ENCODE measurements at places on chromosomes 6 and 20. TPM values are rescaled to one million over a fixed set of nuclear protein-coding genes. Genes with fewer than 3 reads are reported as not detected.
A peak's percentile ranks its signal among the peaks of the same experiment; 100 is the strongest.

GRCh38 chr20:44405257-44405656 is 49.8 kb downstream of the HNF4A start:
- no peak for DNase-seq
- H3K27ac ChIP-seq, result no peak overlapping the region
- H3K36me3 ChIP-seq, result no peaks in the 10 kb centered on the region
- no peak overlapping the region for H3K4me3 ChIP-seq

DNA sequence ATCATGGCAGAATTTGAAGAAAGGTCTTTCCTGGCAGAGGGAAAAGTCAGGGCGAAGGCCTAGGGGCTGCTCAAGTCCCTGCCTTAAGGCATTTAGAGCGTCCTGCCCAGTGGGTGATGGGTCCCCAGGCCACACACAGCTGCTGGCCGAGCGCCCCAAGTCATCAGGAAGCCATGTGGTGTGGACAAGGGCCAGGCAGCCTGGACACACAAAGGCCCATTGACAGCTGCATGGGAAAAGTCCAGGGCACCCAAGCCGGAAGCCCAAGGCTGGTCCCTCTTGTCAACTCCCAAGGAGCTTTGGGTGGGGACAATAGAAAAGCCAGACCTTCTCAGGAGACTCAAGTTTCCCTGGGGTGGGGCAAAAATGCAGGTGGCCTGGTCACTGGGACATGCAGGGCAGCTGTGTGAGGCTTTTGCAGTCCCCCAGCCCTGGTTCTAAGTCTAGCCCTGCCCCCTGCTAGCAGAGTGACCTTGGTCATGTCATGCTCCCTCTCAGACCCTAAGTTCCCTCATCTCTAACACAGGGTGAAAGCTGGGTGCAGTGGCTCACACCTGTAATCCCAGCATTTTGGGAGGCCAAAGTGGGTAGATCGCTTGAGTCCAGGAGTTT is 44.3 kb upstream of the PTGIS start:
- peaks cover 20% of the 10 kb centered on the region for H3K4me1 ChIP-seq
- H3K4me3 ChIP-seq, result no peak overlapping the region
- no peak overlapping the region for H3K27ac ChIP-seq
- no peaks in the 10 kb centered on the region for H3K36me3 ChIP-seq
- DNase-seq, result no peak
- H3K27me3 ChIP-seq, result peaks cover 13% of the 10 kb centered on the region

DNA sequence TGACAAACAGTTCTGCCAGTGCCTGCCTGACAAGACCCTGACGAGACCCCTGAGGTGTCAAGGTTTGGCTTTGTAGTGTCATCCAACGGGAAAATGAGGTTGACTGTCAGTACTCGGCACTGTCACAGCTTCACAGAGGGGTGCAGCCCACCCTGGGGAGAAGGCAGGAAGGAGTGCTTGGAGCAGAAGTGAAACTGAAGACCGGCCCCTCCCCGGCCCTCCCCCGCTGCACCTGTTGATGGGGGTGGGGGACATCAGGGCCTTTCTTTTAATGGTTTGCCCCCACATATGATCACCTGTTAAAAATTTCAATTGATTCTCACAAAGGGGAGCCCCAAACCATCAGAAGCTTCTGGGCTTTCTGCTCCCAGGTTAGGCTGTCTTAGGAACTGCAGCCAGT is 6.8 kb downstream of the PMEPA1 start:
- H3K4me3 ChIP-seq, result no peak overlapping the region
- no peaks in the 10 kb centered on the region for H3K36me3 ChIP-seq
- H3K4me1 ChIP-seq, result peaks cover 28% of the 10 kb centered on the region
- peaks cover 7% of the 10 kb centered on the region for H3K27me3 ChIP-seq
- DNase-seq, result no peak

- no peak overlapping the region for H3K4me3 ChIP-seq
- no peak overlapping the region for H3K27ac ChIP-seq
- no peak for DNase-seq
- H3K27me3 ChIP-seq, result no peaks in the 10 kb centered on the region
Observed at GRCh38 chr6:94127716-94128115, 708.4 kb upstream of the EPHA7 start.

- H3K27ac ChIP-seq, result no peak overlapping the region
- peaks cover 13% of the 10 kb centered on the region for H3K4me1 ChIP-seq
- no peak for DNase-seq
- H3K27me3 ChIP-seq, result peaks cover 18% of the 10 kb centered on the region
- peaks cover 4% of the 10 kb centered on the region for H3K36me3 ChIP-seq
Observed at GRCh38 chr6:132359886-132360285, 41.4 kb downstream of the MOXD1 start.

DNA sequence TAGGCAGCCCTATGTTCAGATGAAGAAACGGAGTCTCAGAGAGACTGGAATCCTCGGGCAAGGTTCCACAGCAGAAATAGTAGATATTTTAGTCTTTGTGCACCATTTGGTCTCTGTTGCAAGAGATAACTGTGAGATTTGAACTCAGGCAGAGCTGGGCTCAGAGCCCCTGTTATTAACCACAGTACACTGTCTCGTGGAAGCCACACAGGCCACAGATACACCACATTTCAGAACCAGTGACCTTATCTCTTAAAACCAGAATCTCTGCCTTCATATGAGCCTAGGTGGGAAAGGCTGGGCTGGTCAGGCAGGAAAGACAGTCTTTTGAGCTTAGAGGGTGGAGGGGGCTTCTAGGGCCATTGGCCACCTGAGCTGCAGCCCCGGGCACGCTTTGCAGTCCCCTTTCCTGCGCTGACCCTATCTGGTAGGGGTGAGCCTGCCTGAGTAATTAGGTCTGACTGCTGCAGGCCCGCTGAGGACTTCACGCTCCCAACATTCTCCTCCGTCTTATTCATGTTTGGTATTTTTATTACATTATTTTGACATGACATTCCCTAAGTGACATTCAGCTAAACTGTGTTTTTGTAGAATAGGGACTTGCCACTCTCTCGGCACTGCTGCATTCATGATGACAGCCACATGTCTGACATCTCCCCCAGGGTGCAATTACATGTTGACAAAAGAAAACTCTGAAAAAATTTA is 71.1 kb downstream of the KCNB1 start:
- H3K36me3 ChIP-seq, result no peaks in the 10 kb centered on the region
- no peak for DNase-seq
- no peak overlapping the region for H3K27ac ChIP-seq
- peaks cover 17% of the 10 kb centered on the region for H3K27me3 ChIP-seq
- no peak overlapping the region for H3K4me3 ChIP-seq

- H3K27ac ChIP-seq, result no peak overlapping the region
- no peak for DNase-seq
- no peaks in the 10 kb centered on the region for H3K36me3 ChIP-seq
- no peak overlapping the region for H3K4me3 ChIP-seq
Observed at GRCh38 chr6:154406301-154406700, 49.7 kb upstream of the IPCEF1 start.

LY86 gene
- not detected for total RNA-seq

CLPSL1 gene
- not detected for total RNA-seq

DNA sequence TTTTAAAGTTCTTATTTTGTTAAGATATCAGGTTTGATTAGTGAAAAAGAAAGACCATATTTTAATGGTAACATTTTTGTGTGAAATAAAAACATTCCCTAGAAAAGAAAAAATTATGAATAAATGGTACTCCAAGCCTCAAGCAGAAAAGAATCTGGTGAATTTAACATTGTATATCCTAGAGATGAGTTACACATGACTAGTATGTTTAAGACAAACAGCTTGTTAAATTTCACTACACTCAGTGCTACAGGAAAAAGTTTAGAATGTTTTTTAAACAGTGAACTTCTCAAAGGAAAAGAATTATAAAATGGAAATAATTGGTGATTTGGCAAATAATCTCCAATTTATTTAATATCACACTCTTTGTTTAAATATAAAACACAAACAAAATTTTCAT is 222.7 kb upstream of the MCHR2 start:
- peaks cover 2% of the 10 kb centered on the region for H3K27me3 ChIP-seq
- no peaks in the 10 kb centered on the region for H3K4me1 ChIP-seq
- no peak for DNase-seq
- H3K27ac ChIP-seq, result no peak overlapping the region

CDK19 gene
- total RNA-seq, result 11.8 TPM

PROKR2 gene
- not detected for total RNA-seq

GSTA2 gene
- total RNA-seq, result not detected

DNA sequence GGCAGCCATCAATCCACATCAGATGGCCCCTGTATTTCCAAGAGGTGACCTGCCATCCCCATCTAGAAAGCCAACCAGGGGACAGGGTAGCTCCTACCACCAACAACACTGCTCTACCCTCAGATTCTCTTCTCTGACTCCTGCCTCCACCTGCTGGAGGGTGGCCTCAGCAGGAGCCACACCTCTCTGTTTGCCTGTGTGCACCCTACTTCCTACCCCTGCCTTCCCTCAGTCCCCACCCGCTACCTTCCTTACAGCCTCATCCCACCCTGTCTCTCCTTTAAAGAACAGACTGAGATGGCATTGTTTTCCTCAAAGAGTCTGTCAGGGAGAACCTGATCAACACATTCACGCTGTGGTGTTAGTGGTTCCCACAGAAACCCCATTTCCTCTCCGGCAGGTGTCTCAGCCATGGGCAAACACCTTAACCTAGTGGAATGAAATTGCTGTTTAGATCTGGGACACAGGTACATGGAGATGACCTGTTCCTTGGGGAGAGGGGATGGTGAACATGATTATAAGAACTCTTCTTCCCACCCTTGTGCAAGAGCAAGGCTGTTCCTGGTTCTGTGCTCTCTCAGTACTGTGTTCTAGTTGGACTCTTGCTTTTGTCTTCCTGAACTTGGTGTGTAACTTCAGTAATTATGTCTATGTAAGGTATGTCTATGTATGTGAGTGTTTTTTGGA is 1.8 kb downstream of the ENTPD6 start:
- peak overlapping the region; percentile 63 for H3K27ac ChIP-seq
- H3K4me3 ChIP-seq, result peak overlapping the region; percentile 89
- H3K36me3 ChIP-seq, result peaks cover 2% of the 10 kb centered on the region
- H3K4me1 ChIP-seq, result peaks cover 41% of the 10 kb centered on the region
- DNase-seq, result peak; percentile 25
- no peaks in the 10 kb centered on the region for H3K27me3 ChIP-seq

DNA sequence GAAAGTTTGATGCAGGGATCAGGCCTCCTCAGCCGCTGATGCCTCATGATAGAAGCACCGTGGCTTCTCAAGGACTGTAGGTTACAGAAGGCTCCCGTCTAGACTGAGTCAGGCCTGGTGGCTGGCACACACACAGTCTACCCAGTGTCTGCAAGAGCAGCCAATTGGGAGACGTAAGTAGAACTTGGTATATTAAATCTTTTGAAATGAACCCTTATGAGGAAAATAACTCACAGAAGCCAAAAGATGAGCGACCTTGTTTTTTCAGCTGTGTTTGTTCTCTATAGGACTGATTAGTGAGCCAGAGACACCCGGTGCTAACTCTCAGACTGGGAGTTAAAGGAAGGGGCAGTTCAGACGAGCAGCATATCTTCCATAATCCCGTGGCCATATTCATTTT is 5.9 kb upstream of the PDE10A start:
- no peak overlapping the region for H3K27ac ChIP-seq
- DNase-seq, result no peak
- H3K4me3 ChIP-seq, result no peak overlapping the region
- H3K4me1 ChIP-seq, result no peaks in the 10 kb centered on the region
- no peaks in the 10 kb centered on the region for H3K36me3 ChIP-seq
- peaks cover 22% of the 10 kb centered on the region for H3K27me3 ChIP-seq

HLA-DQA1 gene
- total RNA-seq, result 3.9 TPM

GRCh38 chr6:68197356-68197755 is 437.7 kb upstream of the ADGRB3 start:
- DNase-seq, result no peak
- H3K4me1 ChIP-seq, result no peaks in the 10 kb centered on the region
- H3K36me3 ChIP-seq, result no peaks in the 10 kb centered on the region
- H3K27ac ChIP-seq, result no peak overlapping the region

- peaks cover 14% of the 10 kb centered on the region for H3K4me1 ChIP-seq
- peaks cover 53% of the 10 kb centered on the region for H3K27me3 ChIP-seq
- no peaks in the 10 kb centered on the region for H3K36me3 ChIP-seq
- H3K27ac ChIP-seq, result no peak overlapping the region
Observed at GRCh38 chr20:49768204-49769047, 44.2 kb upstream of the SLC9A8 start.

- no peak overlapping the region for H3K4me3 ChIP-seq
- peaks cover 18% of the 10 kb centered on the region for H3K36me3 ChIP-seq
- DNase-seq, result no peak
- H3K27me3 ChIP-seq, result no peaks in the 10 kb centered on the region
Observed at GRCh38 chr6:143426026-143426425, 24.5 kb downstream of the ADAT2 start.

- H3K27me3 ChIP-seq, result no peaks in the 10 kb centered on the region
- peaks cover 64% of the 10 kb centered on the region for H3K4me1 ChIP-seq
- peak overlapping the region; percentile 99 for H3K27ac ChIP-seq
- peak overlapping the region; percentile 88 for H3K4me3 ChIP-seq
- H3K36me3 ChIP-seq, result peaks cover 53% of the 10 kb centered on the region
Observed at GRCh38 chr20:38032585-38033329, 499 bp downstream of the TTI1 start.

LPA gene
- not detected for total RNA-seq

C6orf141 gene
- 0.43 TPM for total RNA-seq

GRCh38 chr6:155185544-155185943 is 78.3 kb upstream of the CLDN20 start:
- H3K36me3 ChIP-seq, result no peaks in the 10 kb centered on the region
- DNase-seq, result peak; percentile 16
- peak overlapping the region; percentile 46 for H3K4me3 ChIP-seq
- peak overlapping the region; percentile 94 for H3K27ac ChIP-seq
- no peaks in the 10 kb centered on the region for H3K27me3 ChIP-seq

SDHAF4 gene
- 18.9 TPM for total RNA-seq

DNA sequence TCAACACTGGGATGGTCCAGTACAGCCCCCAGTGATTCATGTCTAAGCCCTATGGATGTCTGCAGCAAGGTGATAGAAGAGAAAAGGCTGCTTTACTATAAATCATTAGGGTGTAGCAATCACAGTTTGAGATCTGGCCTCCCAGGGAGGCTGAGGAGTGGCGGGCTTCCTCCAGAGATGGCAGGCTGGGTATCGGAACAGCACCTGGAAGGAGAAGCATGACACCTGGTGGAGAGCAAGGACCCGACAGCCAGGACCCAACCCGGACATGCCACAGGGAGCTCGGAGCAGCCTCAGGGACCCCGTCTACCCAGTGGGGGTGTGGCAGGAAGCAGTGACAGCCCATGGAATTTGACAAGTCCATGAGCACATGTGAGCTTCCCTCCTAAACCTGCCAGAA is 114.8 kb upstream of the CD93 start:
- H3K27ac ChIP-seq, result no peak overlapping the region
- H3K4me1 ChIP-seq, result no peaks in the 10 kb centered on the region
- peak; percentile 6 for DNase-seq
- no peak overlapping the region for H3K4me3 ChIP-seq

Measured in activated CD8-positive, alpha-beta T cell treated with anti-CD3 and anti-CD28 coated beads for 36 hours (primary cell).